ENCODE measurements at places on chromosomes 11 and 22. TPM values are rescaled to one million over a fixed set of nuclear protein-coding genes. Genes with fewer than 3 reads are reported as not detected.

DNA sequence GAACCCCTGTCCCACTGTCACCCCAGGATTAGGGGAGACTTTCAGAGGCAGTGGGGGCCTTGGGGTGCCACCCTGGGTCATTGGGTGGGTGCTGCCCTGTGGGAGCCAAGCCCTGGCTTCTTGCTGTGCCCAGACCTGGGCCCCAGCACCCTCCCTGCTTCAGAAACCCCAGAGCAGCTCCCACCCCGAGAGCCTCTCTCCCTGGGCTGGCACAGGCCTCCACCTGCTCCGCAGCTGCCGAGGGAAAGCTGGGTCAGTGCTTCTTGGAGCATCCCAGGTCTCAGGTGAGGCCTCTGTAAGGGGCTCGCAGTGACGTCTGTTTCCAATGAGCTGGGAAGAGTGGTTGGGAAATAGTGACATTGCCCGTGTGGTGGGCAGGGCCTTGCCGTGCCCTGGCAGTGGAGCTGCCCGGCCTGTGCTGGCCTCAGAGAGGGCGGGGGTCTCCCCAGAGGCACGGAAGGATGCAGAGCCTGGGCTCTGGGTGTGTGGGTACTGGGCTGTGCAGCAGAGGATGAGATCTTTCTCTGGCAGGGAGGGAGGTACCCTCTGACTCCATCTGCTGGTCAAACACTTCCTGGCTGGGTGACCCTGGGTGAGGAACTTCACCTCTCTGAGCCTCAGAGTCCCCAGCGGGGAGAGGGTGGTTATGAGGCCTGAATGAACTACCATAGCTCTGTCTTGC is 23.0 kb downstream of the C22orf23 start:
- H3K27ac ChIP-seq = no peak overlapping the region
- peak; percentile 79 for DNase-seq
- no peak overlapping the region for H3K4me3 ChIP-seq
- peaks cover 38% of the 10 kb centered on the region for H3K36me3 ChIP-seq
- H3K27me3 ChIP-seq = peaks cover 47% of the 10 kb centered on the region

DNA sequence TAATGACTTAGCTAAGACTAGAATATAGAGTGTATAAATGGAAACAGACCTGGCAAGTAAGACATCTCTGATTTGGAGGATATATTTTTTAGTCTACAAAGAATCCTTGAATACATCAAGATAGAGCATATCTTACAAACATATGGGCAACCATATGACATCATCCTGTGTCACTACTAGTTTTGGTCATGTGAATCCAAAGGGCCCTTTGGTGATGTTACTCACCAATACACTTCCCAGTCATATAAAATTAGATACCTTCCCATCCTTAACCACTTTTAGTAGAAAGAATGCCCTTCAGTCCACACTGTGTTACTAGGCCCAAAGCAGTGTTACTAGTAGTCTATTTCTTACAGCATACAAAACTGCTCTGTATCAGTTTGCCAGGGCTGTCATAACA is 31.6 kb downstream of the GRIA4 start:
- no peak for DNase-seq
- no peaks in the 10 kb centered on the region for H3K36me3 ChIP-seq
- H3K4me3 ChIP-seq = no peak overlapping the region
- no peaks in the 10 kb centered on the region for H3K4me1 ChIP-seq

DNA sequence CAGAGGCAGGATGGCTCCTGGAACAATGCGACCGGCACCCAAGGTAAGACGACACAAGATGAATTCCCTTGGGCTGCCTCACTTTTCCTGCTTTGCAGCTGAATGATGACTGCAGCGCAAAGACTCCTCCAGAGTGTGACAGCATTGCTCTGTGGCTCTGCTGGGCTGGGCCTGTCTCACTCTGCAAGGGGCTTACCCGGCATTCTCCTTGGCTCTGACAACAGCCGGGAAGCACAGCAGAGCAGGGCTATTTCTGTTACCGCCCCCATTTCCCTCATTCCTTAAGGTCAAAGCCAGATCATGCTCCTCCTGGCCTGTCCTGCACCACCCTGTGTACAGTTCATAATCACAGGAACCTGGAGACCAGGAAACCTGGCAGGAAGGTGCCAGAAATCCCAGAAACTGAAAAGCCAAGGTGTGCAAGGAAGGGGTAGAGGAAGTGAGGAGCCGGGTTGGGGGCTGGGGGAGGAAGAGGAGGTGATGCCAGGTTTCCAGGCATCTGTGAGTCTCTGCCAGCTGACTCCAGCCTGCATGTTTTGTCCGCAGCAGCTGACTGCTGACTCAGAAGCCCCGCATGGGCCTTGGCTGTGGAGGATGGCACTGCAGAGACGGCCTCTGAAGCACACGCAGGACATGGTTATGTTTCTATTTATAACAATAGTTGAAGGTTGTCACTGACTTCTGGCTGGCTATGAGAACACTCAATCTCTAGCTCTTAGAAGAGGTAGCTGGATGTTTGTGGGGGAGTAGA is 113.6 kb downstream of the MICAL3 start:
- H3K4me1 ChIP-seq = peaks cover 11% of the 10 kb centered on the region
- H3K27me3 ChIP-seq = no peaks in the 10 kb centered on the region
- no peak overlapping the region for H3K4me3 ChIP-seq
- peaks cover 9% of the 10 kb centered on the region for H3K36me3 ChIP-seq
- peak; percentile 87 for DNase-seq

DNA sequence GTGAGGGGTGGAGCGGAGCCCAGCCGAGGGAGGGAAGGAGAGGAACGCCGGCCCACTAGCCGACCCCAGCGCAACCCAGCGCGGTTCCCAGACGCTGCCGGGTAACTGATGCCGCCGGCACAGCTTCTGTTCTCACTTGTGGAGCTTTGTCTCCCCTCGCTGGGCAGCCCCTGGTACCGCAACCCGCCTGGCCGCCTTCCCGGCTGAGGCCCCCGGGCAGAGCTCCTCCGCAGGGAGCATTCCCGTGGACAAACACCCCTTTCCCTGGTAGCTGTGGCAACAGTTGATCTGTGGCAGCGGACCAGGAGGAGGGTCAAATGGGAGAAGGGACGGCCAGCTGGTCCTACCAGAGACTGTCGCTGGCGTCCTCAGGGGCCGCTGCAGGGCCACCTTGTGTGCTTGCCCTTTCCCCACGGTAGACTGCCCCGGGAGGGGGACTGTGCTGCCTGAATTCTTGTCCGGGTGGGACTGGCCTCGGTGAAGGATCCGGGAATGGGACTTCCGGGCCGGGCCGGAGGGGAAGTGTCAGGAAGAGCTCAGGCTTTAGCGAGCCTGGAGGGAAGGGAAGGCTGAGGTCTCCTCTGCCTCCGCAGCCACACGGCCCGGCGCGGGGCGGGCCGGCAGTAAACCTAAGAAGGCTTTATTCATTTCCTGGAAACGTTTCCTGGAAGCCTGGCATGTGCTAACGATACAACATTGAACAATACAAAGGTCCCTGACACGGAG is 468.0 kb downstream of the OPCML start:
- H3K4me1 ChIP-seq = peaks cover 3% of the 10 kb centered on the region
- peaks cover 36% of the 10 kb centered on the region for H3K27me3 ChIP-seq
- no peaks in the 10 kb centered on the region for H3K36me3 ChIP-seq

DNA sequence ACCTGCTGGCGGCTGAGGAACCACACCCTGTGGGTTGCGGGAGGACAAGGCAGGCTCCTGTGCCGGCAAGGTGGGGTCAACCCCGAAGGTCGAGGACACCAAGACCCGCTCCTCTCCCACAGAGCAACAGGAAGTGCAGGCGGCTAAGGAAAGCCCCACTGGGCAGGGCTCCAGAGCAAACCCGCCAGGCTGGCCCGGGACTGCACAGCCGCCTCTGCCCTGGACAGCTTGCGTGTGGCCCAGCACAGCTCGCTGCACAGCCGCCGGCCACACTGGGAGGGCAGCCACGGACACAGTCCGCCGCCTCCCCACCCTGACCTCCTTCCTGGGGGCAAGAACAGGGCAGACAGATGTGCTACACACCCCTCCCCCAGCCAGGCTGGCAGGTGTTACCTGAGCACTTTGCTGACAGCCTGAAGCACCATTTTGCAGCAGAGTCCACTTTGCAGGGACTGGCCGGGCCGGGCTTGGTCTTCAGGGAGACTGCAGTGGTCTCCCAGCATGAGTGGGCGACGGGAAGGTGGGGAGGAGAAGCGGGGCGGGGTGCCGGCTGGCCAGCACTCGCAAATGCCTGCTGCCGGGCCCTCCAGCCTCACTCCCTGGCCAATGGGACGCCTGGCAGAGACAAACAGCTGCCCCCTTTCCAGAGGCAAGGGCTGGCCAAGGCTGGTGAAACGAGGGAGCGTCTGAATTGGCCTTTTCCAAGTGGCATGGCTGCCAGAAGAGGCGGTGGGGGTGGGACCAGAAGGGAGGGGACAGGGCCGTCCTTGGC is at the start of gene MOB2:
Gene MOB2 (minus strand): TSS at position 726 of the 772 bp plus-strand sequence. CDS start 223 bp downstream, at position 503.
- no peaks in the 10 kb centered on the region for H3K36me3 ChIP-seq
- no peak for DNase-seq
- no peak within 1 kb of the TSS for H3K4me3 ChIP-seq
- no peaks in the 10 kb centered on the region for H3K4me1 ChIP-seq
- no peaks in the 10 kb centered on the region for H3K27me3 ChIP-seq

GRCh38 chr22:44889255-44889878 is 120.4 kb downstream of the PHF21B start:
- H3K4me3 ChIP-seq = no peak overlapping the region
- H3K27ac ChIP-seq = no peak overlapping the region
- peak; percentile 62 for DNase-seq
- peaks cover 30% of the 10 kb centered on the region for H3K36me3 ChIP-seq

- no peaks in the 10 kb centered on the region for H3K36me3 ChIP-seq
- peak overlapping the region; percentile 75 for H3K4me3 ChIP-seq
- H3K27me3 ChIP-seq = peaks cover 88% of the 10 kb centered on the region
- no peak overlapping the region for H3K27ac ChIP-seq
- no peak for DNase-seq
Measured at GRCh38 chr11:61586792-61587430, 6.0 kb upstream of the SYT7 start.

DNA sequence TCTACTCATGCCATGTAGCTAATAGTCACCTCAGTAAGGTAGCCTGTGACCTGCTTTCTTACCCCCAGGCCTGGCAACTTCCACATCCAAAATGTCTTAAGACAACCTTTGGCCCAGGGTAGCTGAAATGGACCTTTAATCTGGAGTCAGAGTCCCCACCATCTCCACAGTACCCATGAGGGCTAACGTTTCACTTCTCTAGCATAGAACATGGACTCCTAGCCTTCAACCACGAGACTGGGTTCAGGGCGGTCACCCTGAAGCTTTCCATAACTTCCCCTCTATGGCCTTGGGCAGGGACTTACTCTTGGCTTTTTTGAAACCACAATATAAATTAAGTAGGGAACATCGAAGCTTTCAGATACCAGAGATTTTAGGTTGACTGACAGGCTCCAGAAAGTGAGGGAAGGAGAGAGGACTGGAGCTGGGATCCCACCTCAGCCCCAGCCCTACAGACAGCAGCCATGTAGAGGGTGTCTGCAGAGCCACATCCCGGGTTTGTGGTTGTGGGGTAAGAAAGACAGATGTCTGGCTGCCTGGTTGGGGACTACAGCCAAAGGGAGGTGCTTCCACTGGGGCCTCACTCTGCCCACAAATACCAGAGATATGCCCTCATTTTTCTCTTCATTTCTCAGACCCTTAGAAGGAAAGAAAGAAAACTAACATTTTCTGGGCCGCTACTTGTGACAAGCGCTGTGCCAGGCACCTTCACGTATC is 2.6 kb downstream of the TBC1D10A start:
- no peak overlapping the region for H3K4me3 ChIP-seq
- no peaks in the 10 kb centered on the region for H3K27me3 ChIP-seq
- H3K36me3 ChIP-seq = peaks cover 3% of the 10 kb centered on the region
- no peak overlapping the region for H3K27ac ChIP-seq

DNA sequence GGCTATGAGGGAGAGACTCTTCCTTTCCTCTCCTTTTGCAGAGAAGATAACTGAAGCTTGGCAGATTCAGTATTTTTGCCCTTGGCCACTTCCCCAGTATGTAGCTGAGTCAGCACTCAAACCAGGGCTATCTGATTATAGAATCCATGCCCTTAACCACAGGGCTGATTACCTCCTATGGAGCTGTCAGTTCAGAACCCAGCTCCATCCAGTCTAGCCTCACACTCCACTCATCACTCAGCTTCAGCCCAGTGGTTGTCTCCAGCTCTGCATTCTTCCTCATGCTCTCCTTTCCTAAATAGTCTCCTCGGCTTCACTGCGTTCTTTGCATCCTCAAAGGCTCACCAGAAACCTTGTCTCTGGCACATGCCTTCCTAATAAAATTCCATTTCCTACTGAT is 151.6 kb upstream of the BLID start:
- DNase-seq = peak; percentile 62
- no peak overlapping the region for H3K27ac ChIP-seq
- no peaks in the 10 kb centered on the region for H3K27me3 ChIP-seq
- H3K36me3 ChIP-seq = no peaks in the 10 kb centered on the region
- H3K4me1 ChIP-seq = peaks cover 5% of the 10 kb centered on the region

DNA sequence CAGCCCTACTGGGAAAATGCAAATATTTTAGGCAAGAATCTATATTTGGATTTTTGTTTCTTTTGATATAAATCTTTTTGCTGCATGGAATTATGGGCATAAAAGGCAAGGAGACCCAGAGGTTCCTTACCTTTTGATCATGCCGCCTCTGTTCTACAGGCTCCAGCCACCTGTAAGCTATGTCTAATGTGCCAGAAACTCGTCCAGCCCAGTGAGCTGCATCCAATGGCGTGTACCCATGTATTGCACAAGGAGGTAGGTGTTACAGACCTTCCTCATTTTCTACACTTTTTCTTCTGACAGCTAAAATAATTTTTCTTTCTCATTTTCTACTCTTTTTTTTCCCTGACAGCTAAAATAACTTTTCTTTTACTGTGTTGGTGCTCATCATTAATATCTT is 8.2 kb upstream of the BACE1-AS start:
- peak; percentile 7 for DNase-seq
- no peak overlapping the region for H3K4me3 ChIP-seq
- H3K27ac ChIP-seq = no peak overlapping the region
- H3K4me1 ChIP-seq = no peaks in the 10 kb centered on the region

DNA sequence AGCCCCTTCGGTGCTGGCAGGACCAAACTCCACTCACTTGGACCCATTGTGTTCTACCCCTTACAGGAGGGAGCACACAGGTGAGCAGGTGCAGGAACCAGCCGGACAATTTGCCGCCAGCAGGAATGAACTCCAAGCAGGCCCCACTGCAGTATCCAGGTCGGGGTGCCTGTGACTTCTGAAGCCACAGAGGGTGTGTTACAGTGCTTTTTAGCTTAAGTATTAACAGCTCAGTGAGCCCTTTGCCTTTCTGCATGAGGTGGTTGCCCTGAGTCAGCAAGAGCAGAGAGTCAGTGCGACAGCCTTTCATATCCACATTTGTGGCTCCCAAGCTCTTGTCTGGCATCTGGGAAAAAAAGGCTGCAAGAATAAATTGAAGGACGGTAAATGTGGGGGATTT is 366.6 kb upstream of the LRRC4C start:
- no peaks in the 10 kb centered on the region for H3K36me3 ChIP-seq
- no peak overlapping the region for H3K27ac ChIP-seq
- DNase-seq = no peak
- no peak overlapping the region for H3K4me3 ChIP-seq
- no peaks in the 10 kb centered on the region for H3K27me3 ChIP-seq

CAPN5 gene
- total RNA-seq = 23.0 TPM

Measured in endodermal cell (in vitro differentiated cells).